ENCODE measurements at places on chromosomes 13 and 19. TPM values are rescaled to one million over a fixed set of nuclear protein-coding genes. Genes with fewer than 3 reads are reported as not detected.

GMIP gene
- total RNA-seq = 9.8 TPM

TNFSF13B gene
- total RNA-seq = 0.94 TPM

SHISA7 gene
- not detected for total RNA-seq

CEACAM16 gene
- total RNA-seq = not detected

CD177 gene
- 0.69 TPM for total RNA-seq

ZNF534 gene
- total RNA-seq = 0.06 TPM

ZNF415 gene
- total RNA-seq = 2.9 TPM

ZSCAN1 gene
- total RNA-seq = 0.25 TPM

CEBPG gene
- 23.2 TPM for total RNA-seq

TPTE2 gene
- not detected for total RNA-seq

LILRB1 gene
- total RNA-seq = not detected

ZNF414 gene
- total RNA-seq = 3.6 TPM

SIGLEC12 gene
- not detected for total RNA-seq

SNAPC2 gene
- total RNA-seq = 8.4 TPM

LPAR6 gene
- total RNA-seq = 47.9 TPM
